Caki2 (cell line): ENCODE measurements at places on chromosomes 6 and 20. TPM values are rescaled to one million over a fixed set of nuclear protein-coding genes. Genes with fewer than 3 reads are reported as not detected.

Gene ECT2L
- total RNA-seq: not detected in 2 replicates

Gene TPX2
- 143 and 164 TPM in 2 replicates for total RNA-seq

Gene GJA10
- not detected in 2 replicates for total RNA-seq

Gene C20orf144
- 0.44 TPM in 1 of 2 replicates, not detected in the other for total RNA-seq

Gene TDRD6
- total RNA-seq: not detected in 2 replicates

Gene SLC35B3
- 9.6 and 16.4 TPM in 2 replicates for total RNA-seq

Gene TSPO2
- not detected in 2 replicates for total RNA-seq

Gene BFSP1
- 26.7 and 37.0 TPM in 2 replicates for total RNA-seq

Gene PNPLA1
- not detected in 2 replicates for total RNA-seq

Gene DEFB110
- total RNA-seq: not detected in 2 replicates

Gene TP53TG5
- total RNA-seq: not detected in 2 replicates

Gene ENPP1
- 2.6 and 2.8 TPM in 2 replicates for total RNA-seq

Gene ULBP2
- 7.1 and 8.8 TPM in 2 replicates for total RNA-seq

Gene ADGRF4
- total RNA-seq: 3.9 and 6.5 TPM in 2 replicates

Gene NCR2
- total RNA-seq: not detected in 2 replicates

Gene SIM1
- total RNA-seq: 0.34 and 0.78 TPM in 2 replicates
